Muscle of leg (tissue), 16 donors: ENCODE measurements at places on chromosomes 12 and 14. TPM values are rescaled to one million over a fixed set of nuclear protein-coding genes. Genes with fewer than 3 reads are reported as not detected.

SLC39A2 gene
- not detected for polyA plus RNA-seq

- DNase-seq, result no peak
These were observed 207.1 kb downstream of the GALC start for GRCh38 chr14:87785897-87786296.

- DNase-seq, result peak; percentile 39
These were observed 179.4 kb upstream of the BCL2L14 start for GRCh38 chr12:11891346-11891745.

DNA sequence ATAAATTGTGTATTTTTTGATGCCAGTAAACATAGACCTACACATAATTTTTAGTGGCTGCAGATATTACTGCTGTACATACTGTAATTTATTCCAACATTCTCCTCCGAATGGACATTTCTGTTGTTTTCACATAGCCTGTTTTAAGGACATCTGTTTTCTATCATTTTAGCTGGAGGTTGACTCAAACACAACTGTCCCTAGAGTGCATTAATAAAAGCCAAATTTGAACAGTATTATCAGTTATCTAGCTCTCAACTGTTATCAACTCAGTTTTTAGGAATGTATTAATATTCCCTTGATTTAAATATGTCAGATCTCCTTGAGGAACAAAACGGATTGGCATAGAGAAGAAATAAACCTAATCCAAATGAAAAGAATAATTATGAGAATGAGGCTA, 17.2 kb upstream of the PIWIL1 start:
- DNase-seq, result peak; percentile 73

- DNase-seq, result no peak
These were observed 1.7 kb downstream of the YY1 start for GRCh38 chr14:100240668-100241032.

GRCh38 chr12:2301531-2302461, 249.0 kb downstream of the CACNA1C start:
- DNase-seq, result peak; percentile 50
